ENCODE measurements at places on chromosomes 2 and 18.

DNA sequence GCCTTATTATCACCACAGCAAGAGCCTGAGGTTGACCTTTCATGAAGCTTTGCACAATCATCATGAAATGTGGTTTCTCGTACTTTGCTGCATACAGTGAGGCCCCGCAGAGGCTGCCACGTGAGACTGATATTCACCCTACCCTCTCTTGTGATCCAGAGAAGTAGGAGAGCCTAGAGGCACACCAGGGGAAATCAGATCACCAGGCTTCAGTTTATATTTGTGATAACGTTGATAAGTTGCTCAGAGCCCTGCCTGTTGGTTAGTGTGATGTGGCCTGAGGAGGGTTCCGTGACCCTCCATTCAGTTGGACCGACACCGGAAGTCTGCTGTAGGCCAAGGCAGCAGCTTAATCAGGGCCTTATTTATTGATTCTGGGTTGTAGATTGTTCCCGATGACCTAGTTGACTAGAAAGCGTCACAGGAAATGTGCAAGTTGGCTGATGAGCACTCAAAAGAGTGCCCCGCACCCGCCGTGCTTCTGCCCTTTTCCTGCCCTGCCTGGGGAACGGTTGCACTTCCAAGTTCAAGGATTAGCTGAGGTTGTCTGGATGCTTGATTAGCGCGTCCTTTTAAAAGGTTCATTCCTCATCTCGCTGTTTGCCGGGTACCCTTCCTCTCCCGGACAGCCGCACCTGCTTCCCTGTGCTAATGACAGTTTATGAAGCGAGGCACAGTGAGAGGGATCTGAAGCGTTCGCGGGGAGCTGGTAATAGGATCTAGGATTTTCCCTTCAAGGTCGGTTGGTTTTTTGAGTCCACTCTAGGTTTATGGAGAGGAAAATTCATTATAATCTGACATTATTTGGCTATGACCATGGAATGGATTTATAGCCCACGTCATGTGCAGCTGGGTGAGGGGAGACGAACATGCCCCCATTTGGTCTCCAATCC lies 146.4 kb downstream of the SH3RF3 start:
- no peak for DNase-seq

DNA sequence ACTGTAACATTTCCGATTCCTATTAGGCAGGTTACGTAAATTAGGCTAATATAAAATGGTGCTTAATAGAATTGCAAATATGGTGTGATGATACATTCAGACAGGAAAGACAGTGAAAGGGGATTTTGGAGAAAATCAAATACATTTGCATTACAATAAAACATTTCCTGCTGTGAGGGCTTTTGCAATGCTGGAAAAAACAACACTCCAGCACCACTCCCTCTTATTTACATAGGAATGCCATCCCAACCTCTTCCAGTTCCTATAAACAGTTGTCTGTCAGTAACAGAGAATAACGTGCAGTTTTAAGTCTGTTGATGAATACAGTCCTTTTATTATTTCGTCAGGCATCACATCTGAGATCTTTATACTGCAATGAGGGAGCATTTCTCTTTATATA lies 298.8 kb upstream of the FANCL start:
- no peak for DNase-seq

- no peak for DNase-seq
These were observed 10.1 kb upstream of the GRHL1 start for GRCh38 chr2:9941196-9941995.

DNA sequence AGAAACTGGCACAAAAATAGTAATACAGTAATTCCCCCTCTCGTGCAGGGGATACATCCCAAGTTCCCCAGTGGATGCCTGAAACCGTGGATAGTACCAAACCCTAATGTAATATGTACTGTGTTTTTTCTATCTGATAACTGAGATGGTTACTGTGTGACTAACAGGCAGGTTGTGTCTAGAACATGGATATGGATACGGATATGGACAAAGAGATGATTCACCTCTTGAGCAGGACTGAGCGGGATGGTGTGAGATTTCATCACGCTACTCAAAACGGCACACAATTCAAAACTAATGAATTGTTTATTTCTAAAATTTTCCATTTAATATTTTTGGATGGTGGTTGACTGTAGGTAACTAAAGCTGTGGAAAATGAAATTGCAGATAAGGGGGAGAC lies 3.4 kb downstream of the MBD1 start:
- DNase-seq, result no peak

DNA sequence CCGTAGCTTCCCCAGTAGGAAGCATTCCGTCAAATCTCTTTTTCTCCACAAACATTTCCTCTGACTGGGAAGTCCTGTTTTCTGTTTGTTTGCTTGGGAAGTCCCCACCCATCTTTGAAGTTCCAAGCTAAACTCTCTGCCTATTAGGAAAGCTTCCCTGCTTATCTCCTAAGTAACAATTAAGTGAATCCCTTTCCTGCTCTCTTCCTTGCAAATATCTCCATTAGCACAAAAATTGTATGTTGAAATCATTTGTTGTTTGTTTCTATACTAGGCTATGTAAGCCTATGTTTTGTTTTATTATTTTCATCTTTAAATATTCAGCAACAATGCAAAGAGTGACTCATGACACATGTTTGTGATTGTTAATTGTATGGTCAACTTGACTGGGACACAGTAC lies 812.6 kb upstream of the LRATD1 start:
- no peak for DNase-seq

- DNase-seq, result no peak
These were observed 14.0 kb downstream of the MCFD2 start for GRCh38 chr2:46901611-46902010.

- DNase-seq, result no peak
These were observed 208.4 kb upstream of the RAB12 start for GRCh38 chr18:8400825-8401224.

GRCh38 chr2:603869-604268 lies 73.3 kb downstream of the TMEM18 start:
- DNase-seq, result no peak

DNA sequence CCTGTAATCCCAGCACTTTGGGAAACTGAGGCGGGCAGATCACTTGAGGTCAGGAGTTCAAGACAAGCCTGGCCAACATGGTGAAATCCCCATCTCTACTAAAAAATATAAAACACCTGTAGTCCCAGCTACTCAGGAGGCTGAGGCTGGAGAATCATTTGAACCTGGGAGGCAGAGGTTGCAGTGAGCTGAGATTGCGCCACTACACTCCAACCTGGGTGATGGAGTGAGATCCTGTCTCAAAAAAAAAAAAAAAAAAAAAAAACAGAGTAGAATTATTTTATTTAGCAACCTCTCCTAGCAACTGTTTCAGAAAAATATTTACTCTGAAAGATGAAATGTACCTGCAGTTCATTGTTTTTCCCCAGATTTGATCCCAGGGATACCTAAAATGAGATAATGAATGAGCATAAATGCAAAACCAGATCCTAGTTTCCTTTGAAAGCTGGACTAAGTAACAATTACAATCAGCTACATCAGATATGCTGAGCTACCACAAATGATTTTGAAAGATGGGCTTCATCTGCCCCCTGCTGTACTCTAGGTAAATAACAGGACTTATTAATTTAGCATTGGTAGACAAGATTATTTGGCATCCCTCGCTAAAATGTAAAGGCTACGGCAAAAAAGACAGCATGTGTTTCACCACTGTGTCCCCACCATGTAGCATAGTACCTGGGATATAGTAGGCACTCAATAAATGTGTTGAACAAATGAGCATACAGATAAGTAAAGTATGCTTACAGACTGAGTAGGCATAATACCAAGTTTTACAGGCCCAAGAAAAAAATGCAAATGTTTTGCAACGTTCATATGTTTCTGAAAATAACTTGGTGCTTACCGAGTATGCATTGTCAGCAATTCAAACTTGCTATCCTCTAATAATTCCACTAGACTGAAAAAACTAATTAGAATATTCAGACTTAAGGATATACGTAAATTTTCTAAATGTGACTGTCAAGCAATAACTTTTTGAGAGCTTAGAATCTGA lies 102.5 kb downstream of the ATL2 start:
- peak; percentile 4 for DNase-seq

- no peak for DNase-seq
These were observed 196.5 kb downstream of the LNPK start for GRCh38 chr2:175805442-175806124.

GRCh38 chr2:237935740-237936452 lies 30.9 kb upstream of the UBE2F start:
- DNase-seq, result no peak

DNA sequence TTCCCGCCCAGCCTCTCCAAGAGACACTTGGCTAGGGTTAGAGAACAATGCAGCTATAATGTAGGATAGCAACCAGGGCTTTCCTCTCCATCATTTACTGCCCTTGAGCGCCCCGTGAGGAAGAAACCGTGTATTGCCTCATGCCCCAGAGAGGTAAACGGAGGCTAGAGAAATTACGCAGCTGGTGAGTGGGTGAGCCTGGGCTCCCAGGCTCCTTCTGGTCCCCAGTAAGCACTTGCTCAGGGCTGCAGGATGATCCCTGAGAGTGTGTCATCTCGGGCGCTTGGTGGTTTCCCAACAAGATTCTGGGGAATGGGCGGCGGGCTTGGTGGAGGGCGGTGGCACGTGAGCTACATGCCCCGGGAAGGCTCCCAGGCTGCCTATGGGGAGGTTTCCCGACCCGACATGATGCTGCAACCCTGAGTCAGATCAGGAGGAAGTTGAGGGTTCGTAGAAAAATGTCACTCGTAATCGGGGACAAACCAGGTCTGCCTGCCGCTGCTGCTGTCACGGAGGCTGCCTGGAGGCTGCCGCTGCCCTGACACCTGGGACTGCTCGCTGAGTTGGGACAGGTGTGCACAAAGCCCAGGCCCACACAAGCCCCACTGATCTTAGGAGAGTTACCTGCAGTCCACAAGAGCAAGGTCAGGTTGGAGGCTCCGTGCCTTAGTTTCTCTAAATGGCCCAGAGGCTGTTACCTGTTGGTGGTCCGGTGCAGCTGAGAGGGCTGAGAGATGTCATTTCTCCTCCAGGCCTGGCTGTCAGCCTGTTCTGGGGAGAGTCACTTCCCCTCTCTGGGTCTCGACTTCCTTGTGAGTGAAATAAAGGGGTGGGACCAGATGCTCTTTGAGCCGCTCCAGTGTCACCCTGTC lies at the start of gene GPR55:
Gene GPR55, minus strand, starts transcription at position 773 of the 872 bp plus-strand sequence. CDS start 14,280 bp downstream, outside the sequence.
- DNase-seq, result peak; percentile 58

DNA sequence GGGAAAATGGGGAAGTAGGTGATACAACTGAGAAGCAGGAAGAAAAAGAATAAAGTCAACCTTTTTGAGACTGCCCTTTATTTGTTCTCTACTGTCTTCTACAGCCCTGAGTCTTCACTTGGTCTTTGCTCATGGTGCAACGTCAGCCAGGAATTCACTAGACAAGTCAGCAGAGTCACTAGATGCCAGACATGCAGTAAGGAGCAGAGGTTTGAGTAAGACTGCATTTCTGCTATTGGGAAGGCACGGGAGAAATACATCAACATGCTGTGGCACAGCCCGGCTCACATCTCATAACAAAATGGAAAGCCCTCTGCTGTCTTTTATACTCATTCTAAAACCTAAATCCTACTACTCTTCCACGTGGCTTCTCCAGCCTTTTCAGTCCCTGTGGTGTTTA lies 67.1 kb downstream of the PRELID3A start:
- no peak for DNase-seq

DNA sequence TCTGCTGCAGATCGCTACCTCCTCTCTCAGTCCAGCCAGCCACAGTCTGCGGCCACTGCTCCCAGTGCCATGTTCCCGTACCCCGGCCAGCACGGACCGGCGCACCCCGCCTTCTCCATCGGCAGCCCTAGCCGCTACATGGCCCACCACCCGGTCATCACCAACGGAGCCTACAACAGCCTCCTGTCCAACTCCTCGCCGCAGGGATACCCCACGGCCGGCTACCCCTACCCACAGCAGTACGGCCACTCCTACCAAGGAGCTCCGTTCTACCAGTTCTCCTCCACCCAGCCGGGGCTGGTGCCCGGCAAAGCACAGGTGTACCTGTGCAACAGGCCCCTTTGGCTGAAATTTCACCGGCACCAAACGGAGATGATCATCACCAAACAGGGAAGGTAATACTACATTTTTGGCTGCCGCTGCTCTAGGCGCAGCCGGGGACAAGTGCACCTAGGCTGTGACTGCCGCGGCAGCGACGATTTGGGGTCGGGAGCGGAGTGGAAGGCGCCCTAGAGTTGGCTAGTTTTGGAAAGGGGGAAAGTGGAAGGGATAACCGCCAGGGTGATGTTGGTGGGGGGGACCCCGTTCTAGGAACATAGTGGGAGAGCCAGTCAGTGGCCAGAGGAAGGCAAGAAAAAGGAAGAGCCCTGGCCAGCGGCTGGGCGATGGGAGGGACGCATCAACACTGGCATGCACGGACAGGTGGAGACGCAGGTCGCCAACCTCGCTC lies 776 bp downstream of the TBR1 start:
- no peak for DNase-seq

GRCh38 chr2:173159791-173160463 lies 84.3 kb downstream of the MAP3K20 start:
- no peak for DNase-seq

DNA sequence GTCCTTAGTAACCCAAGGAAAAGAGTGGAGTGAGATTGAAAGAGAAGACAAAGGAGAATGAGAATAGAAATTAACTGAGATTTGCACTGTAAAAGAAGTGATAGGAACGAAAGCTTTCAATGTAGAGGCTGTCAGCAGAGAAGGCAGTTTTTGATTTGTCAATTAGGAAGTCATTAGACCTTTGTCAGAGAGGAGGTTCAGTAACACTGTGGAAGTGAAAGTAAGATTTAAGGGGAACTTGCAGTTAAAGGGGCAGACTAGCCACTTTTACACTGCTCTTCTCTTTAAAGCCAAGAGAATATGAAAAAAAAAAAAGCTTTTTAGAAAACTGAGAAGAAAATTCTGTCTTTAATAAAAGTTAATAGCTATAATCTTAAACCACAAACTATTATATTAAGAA lies 11.5 kb upstream of the KYNU start:
- no peak for DNase-seq

GRCh38 chr18:24078391-24078790 lies 60.5 kb upstream of the CABYR start:
- no peak for DNase-seq

DNA sequence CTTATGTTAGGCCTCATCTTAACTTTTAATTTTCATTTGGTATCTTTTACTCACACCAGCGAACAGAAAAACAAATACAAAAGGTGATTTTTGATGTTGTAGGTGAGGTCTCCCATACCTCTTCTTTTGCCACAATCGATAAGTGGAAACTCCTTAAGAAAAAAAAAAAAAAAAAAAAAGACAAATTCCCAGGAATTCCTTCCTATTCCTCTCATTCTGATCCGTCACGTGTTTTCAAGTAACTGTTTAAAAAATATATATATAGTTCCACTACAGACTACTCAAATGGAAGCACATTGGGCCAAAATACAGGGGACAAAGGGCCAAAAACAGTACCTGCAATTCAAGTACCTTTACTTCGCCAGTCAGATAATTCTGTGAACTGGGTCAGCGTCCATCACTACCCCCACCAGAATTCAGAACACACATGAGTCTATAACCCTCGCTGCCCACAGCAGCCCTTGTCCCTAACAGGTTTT lies 16.5 kb downstream of the NMUR1 start:
- DNase-seq, result no peak

DNA sequence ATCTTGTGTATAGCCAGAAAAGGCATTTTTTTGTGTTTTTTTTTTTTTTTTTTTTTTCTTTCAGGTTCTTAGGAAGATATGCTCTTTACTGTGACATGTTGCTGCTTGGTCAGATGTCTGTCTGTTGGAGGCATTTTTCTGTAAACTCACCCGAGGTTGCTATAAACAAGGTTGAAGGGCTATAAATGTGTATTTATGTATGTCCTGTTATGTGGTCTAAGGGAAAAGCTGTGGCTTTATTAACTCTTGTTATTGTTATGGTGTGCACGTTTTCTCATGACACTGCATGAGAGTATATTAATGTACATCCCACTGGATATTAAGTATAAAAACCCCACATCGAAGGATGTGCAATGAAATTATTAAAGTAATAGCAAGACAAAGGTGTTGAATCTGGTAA lies 102.0 kb downstream of the ZNF532 start:
- DNase-seq, result no peak
